ENCODE measurements at places on chromosomes 6 and 20.

DNA sequence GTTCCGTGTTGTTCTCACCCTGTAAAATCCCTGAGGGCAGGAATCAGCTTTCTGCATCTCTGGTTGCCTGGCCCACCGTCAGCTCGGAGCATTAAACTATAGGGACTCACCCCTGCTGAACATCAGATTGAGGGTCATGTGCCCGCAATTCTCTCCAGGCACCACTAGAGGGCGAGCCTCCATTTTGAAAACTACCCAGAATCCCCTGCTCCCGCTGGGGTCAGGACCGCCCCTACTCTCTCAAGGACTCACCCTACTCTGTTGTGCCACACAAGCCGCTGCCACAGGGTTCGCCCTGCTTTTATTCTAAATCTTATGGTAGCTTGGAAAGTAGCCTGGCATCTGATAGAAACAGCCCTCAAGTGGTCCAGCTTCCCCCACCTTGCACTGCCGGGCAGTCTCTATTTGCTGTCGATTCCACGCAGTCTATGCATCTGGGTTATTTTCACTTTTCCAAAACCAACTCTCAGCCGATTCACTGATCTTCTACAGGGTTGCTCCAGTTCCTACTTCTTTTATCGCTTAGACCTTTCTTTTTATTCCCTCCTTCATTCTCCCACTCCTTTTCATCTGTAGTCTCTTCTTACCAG lies 244.1 kb upstream of the QKI start:
- DNase-seq = peak; percentile 13

DNA sequence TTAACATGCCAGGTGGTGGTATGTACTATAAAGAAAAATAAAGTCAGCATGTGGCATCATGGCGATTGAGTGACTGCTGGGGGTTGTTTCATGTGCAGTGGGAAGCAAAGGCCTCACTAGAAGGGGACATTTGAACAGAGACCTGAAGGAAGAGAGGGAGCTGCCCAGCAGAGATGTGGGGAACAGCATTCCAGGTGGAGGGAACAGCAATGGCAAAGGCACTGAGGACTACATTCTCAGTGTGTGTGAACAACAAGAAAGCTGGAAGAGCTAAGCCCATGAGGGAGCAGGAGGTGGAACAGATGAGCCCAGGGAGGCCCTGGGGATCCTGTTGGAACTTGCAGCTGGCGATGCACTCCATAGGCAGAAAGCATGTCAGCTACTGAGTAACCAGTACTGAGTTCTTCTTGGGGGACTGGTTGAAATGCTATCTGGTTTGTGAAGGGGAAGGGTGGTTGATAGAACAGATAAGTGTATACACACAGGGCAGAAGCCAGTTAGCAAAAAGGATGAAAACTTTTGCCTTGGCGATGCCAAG lies 29.2 kb downstream of the NOX3 start:
- DNase-seq = no peak

DNA sequence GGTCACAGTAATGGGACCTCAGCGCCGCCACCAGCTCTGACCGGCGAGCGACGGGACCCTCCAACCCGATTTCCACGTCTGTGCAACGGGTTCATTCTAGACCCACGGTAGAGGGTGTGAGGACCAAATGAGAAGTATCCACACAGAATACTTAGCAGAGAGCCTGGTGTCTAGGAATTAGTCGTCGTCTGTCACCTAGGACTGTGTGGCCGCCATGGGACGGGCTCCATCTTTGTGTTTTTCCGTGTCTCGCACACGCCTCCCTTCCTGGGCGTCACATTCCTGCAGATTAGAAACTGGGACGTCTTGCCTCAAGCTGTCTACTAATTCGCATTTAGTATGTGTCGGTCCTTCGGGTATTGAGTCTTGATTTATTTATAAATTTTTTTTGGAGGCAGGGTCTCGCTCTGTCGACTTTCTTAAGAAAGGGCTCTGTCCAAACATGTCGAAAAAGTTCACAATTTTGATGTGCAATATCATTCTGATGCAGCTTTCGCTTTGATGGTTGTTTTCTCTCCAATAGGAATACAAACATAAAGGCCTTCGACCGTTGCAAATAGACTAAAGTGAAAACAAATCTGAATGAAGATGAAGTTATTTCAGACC lies 563 bp downstream of the MGME1 start:
- no peak for DNase-seq

DNA sequence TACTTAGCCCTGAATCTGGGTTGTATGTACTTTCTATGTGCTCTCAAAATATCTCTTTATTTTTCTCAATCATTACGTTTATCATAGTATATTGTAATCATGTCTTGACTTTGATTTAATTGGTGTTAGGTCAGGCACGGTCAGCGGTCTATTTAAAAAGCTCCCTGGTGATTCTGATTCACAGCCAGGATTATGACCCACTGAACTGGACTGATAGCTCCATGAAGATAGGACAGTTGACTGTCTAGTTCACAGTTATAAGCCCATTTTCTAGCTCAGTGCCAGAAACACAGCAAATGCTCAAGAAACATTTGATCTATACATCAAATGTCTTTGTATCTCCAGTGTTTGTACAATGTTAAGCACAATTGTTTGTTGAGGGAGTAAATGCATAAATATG lies 111.5 kb upstream of the CCN2 start:
- DNase-seq = no peak

DNA sequence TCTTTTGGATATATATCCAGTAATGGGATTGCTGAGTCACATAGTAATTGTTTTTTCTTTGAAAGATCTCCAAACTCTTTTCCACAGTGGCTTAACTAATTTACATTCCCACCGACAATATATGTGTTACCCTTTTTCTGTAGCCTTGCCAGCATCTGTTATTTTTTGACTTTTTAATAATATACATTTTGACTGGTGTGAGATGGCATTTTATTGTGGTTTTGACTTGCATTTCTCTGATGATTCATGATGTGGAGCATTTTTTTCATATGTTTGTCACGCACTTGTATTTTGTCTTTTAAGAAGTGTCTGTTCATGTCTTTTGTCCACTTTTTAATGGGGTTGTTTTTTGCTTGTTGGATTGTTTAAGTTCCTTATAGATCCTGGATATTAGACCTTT lies 58.9 kb upstream of the OPRM1 start:
- DNase-seq = no peak

DNA sequence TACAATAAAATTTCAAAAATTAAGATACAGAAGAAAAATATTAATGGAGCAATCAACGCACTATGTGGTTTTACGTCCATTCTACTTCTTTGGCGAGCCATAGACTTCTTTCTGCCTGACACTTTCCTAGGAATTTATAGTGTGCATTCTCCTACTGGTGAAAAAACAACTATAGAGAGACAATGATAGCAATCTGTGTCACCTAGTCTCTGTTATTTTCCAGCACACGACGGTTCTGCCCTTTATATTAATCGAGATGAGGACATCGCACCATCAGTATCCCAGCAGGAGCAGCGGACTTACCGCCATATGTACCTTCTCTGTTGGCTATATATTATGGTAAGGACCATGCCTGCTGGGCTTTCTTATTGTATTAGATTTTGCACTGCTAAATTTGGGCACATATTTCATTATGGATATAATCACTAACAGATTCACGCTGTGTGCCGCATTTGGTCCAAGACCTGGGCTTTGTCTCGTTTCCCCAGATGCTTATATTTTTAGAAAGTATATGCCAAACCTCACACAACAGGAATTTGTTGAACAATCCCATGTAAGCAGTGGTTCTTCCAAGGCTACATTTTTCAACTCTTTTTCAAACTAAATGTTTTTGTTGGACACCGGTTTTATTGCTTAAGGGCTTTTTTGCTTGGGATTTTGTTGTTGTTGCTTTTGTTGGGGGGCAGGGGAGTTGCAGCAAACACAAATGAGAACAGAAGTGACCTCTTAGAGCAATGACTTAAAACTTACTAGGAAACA lies 166.4 kb downstream of the ADAT2 start:
- DNase-seq = no peak

DNA sequence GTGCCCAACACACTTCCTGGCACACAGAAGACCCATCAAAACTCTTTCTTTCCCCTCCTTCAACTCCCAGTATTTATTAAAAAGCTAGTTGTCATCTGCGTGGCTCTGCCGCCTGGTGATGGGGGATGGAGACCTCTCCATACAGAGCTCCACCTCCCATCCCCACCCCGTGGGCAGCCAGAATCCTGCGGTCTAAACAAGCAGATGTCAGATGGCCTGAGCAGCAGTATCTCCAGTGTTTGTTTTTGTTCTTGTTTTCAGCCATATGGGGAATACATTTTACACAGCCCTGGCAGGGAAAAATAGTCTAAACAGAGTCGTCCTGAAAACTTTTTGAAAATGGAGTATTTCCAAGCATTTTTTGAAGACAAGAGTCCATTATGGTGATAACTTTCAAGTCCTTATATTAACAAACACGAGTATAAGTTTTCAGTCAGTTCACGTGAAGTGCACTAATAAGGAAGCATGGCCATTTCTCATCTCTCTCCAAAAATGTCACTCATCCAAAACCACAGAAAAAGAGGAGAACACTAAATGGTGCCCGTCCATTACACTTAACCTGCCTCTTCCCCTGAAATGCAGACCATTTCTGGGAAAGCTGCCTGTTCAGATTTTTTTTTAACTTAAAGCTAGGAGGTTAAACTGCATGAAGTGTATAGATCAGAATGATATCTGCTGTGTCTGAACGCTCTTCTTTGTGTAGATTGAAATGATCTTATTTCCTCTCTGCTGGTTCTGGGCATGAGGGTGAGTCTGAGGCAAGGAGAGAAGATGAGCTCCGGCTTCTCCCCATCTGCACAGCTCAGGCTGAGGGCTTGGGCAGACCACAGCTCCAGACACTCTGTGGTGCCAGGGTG lies 91.0 kb downstream of the TCP11 start:
- DNase-seq = no peak
